ENCODE measurements at places on chromosomes 5 and 9.

DNA sequence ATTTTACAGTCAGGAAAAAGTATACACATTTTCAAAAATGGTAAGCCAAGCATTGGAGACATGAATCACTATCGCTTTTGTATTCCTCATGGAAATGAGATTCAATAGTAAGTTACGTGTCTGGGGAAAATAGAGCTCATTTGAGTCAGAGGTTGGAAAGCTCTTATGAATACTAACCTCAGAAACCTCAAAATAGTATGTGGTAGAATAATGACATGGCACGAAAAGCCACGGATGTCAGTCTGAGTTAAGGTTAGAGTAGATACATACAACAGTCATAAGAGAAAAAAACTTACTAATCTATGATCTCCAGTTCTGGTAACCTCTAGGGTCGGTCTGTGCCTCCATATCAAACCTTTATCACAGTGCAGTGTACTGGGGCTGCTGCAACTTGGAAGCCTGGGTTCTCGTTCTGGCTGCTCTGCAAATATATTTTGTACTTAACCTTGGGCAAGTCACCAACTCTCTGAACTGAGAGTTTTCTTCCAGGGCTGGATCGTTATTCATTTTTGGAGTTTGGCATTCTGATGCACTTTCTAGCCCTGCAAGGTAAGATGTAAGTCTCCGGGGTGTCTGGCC is 31.8 kb downstream of the MAP1B start:
- DNase-seq: no peak

- no peak for DNase-seq
These were observed 831 bp downstream of the RMRP start for GRCh38 chr9:35656831-35657545.

DNA sequence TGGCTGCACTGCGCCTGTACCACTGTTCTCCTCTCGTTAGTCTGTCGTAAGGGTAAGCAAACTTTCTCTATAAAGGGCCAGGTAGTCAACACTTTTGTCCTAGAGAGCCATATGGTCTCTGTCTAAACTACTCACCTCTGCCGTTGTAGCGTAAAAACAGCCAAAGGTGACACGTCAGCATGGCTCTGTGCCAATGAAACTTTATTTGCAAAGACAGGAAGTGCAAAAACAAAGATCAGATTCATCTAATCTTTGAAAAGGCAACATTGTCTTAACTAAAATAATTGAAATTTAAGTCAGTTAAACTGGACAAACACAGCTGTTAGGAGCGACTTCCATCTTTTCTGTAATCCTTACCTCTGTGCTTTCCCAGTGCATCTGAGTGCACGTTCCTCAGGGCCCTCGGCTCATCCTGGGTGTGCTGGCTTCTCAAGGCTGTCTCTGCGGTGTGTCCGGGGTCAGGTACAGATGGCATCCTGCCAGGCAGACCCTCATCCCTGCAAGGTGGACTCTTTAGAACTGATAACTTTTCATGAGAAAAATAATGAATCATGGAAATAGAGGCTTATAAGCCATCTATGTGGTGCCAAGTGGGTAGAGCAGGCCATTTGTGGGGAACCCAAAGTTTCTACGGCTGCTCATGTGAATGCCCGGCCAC is 35.2 kb upstream of the IRX4 start:
- DNase-seq: peak; percentile 27

- DNase-seq: no peak
These were observed 79.0 kb downstream of the FBXW11 start for GRCh38 chr5:171927345-171927941.

- DNase-seq: no peak
These were observed 23.9 kb downstream of the FGF10 start for GRCh38 chr5:44365345-44365744.

- peak; percentile 36 for DNase-seq
These were observed 2.1 kb downstream of the CFAP77 start for GRCh38 chr9:132412089-132412488.

- no peak for DNase-seq
These were observed 199.9 kb downstream of the ADAMTS12 start for GRCh38 chr5:33691856-33692255.

GRCh38 chr9:137044502-137045177 is 1.3 kb downstream of the NPDC1 start:
- DNase-seq: no peak

DNA sequence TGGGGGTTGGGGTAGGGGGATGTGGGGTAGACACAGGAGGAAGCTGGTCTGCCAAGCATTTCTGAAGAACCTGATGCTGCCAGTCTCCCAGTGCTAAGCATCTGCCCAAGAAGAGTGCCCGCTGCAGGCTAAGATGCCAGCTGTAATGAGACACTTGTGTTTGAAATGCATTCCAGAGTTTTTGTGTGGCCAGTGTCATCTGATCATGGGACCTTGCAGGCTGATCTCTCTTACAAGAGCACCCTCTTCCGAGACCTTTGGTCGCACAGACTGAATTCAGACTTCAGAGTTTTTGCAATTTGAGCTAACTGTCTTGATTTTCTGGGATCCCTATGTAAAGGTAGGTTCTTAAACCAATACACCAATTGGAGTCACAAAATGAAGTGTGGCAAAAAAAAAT is 58.1 kb downstream of the DENND1A start:
- DNase-seq: no peak

DNA sequence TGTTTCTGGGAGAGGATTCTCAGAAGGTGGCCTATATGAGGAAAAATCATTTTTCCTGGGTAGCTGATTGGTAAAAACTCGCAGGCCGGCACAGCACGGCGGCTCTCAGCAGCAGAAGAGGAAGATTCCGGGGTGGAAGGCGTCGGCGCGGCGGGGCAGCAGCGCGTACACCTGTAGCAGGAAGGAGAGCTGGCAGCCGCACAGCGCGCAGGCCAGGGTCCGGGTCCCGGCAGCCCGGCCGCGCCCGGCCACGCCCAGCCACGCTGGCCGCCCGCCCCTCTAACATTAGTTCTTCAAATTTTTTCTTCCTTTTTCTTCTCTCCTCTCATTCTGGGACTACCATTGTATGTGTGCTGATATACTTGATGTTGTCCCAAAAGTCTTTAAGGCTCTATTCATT is 24.8 kb upstream of the ZNF618 start:
- DNase-seq: no peak

GRCh38 chr9:98807814-98808195 is 335 bp downstream of the GALNT12 start:
- DNase-seq: no peak

DNA sequence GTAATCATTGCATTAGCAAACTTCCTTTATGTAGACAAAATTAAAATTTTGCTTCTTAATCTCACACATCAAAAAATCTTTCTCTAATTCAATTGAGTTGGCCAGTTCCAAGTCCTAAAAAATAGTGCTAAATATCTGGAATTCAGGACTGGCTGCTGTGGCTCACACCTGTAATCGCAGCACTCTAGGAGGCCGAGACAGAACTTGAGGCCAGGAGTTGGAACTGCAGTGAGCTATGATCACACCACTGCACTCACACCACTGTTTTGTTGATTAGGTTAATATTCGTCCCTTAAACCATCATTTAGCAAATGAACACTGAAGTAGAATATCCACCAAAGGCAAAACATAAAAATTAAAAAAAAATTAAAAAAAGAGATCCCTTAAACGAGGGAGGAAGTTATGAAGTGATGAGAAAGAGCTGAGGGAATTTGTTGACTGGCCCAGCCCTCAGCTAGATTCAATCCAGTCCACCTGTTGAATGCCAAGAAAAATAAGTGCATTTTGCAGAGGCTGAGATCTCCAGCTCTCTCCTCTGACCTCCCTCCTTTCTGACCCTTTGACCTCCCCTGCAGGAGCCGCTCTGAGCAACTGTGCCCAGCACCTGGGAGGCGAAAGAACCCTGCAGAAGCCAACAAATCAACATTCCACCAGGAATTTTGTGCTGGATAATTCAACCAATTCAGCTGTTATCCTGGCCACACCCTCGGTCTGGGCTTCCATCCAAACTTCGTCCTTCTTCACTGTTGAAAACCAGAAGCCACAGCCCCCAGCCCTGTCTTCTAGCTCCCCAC is 96.8 kb downstream of the OR2K2 start:
- DNase-seq: no peak

DNA sequence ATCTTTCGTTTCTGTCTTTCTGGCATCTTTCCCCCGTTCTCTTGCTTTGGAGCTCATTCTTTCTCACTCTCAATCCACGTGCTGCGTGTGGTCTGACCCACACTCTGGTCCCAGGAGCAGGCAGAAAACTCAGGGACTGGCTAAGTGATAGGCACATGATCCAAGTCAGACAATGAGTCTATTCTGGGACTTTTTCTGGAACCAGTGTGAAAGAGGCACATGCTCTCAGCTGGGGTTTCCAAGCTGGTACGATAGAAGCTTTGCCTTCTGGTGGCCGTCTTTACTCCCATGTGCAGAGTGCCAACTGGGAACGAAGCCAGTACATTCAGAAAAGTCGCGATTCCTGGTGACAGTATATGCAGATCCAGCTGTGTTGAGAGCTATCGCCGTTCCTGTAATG is 94.4 kb downstream of the PDZD2 start:
- DNase-seq: no peak

GRCh38 chr5:59485629-59486439 is 407.7 kb downstream of the PDE4D start:
- peak; percentile 20 for DNase-seq

- DNase-seq: no peak
These were observed at the start of gene FAXDC2 for GRCh38 chr5:154850255-154851062. FAXDC2 (minus strand) TSS chr5:154850603; CDS start chr5:154838178, 12,425 bp downstream.

GRCh38 chr9:80062567-80062966 is 490.8 kb downstream of the TLE4 start:
- no peak for DNase-seq

DNA sequence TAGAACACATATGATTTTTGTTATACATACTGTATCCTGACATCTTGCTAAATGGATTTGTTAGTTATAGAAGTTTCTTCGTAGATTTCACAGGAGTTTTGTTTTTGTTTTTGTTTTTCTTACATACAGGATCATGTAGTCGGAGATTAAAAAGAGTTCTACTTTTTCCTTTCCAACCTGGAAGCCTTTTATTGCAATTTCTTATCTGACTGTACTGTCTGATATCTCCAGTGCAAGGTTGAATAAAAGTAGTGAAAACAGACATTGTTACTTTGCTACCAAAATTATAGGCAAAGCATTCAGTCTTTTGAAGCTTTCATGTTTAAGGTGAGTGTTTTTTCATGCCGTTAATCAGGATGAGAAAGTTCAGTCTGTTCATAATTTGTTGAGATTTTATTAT is 117.4 kb upstream of the PRSS3 start:
- DNase-seq: no peak

- DNase-seq: no peak
These were observed 115.5 kb upstream of the TUT7 start for GRCh38 chr9:86469476-86470250.

DNA sequence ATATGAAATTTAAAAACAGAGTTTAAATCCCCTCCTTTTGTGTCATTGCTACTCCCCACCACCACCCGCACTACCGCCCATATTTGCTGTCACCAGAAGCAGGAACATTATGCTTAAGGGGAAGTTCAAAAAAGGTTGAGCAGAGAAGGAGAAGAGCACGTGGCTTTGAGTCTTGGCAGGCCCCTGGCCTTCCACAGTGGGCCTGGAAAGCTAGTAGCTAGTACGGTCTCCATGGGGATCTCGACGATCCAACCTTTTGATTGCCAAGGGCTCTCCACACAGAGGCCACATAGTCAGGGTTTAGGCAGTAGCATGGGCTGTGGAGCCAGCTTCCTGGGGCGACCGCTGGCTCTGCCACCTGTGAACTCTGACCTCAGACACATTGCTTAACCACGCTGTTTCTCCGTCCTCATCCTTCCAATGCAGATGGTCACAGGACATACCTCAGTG is 90.1 kb downstream of the GOLPH3 start:
- no peak for DNase-seq

DNA sequence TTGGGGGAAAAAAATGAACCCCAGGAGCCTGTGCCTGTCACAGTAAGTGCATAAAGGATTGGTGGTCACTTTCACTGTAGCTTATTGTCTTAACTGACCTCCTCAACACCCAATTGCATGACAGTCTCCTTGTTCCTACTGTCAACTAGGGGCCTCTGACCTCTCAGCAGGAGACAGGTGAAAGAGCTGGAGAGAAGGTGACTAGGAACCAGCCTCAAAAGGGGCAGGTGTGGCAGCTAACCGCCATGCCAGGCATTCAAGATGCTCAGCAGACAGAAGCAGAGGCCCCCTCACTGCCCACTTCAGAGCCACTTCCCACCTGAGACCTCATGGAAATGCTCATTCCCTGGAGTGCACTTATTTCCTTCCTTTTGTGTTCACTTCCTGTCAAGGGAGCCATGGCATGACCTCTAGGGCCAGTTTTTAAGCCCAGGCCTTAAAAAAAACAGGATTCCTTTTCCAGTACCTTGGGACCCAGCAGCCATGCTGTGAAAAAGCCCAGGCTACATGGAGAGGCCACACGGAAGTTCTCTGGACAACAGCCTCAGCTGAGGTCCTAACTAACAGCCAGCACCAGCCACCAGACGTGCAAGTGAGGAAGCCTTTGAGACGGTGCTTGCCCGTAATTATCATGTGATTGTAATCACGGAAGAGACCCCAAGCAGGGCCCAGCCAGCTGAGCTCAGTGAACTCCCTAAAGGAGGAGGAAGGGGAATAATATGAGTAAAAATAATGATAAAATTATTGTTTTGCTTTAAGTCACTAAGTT is 74.9 kb downstream of the NSUN2 start:
- DNase-seq: no peak

Data from SHP77 (cell line).